Activated naive CD8-positive, alpha-beta T cell treated with anti-CD3 and anti-CD28 coated beads, Interleukin-2, amount 50 U/mL, for 24 hours (primary cell): ENCODE measurements at places on chromosomes 6 and 20.

- H3K27me3 ChIP-seq: peaks cover 25% of the 10 kb centered on the region
- peak; percentile 5 for DNase-seq
- peaks cover 18% of the 10 kb centered on the region for H3K4me1 ChIP-seq
- H3K36me3 ChIP-seq: no peaks in the 10 kb centered on the region
Measured at GRCh38 chr20:51695574-51696303, 72.5 kb downstream of the ATP9A start.

- no peaks in the 10 kb centered on the region for H3K4me1 ChIP-seq
- H3K27ac ChIP-seq: no peak overlapping the region
- no peaks in the 10 kb centered on the region for H3K36me3 ChIP-seq
- no peak for DNase-seq
- no peaks in the 10 kb centered on the region for H3K27me3 ChIP-seq
- H3K4me3 ChIP-seq: no peak overlapping the region
Measured at GRCh38 chr6:51137777-51138176, 319.1 kb downstream of the TFAP2B start.

DNA sequence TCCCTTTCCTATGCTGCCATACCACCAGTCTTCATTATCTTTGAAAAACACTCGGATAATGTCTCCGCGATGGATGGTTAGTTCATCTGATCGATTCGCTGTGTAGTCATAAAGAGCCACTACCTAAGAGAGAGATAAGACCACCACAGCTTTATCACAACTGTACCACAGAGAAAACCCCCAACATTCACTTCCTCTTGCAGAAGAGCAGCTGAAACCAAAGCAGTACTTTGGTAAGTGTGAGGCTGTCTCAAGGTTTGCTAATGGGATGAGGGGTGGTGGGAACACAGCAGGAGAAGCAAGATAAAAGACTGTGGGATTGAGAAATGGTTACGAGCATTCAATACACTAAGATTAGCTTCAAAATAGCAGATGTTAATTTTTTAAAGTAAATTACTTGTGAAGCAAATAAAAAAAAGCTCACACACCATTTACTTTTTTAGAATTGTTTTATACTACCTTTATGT lies 142.1 kb downstream of the MYB start:
- H3K36me3 ChIP-seq: peaks cover 17% of the 10 kb centered on the region
- H3K4me1 ChIP-seq: peaks cover 26% of the 10 kb centered on the region
- no peak for DNase-seq
- H3K27me3 ChIP-seq: no peaks in the 10 kb centered on the region
- peak overlapping the region; percentile 33 for H3K27ac ChIP-seq

DNA sequence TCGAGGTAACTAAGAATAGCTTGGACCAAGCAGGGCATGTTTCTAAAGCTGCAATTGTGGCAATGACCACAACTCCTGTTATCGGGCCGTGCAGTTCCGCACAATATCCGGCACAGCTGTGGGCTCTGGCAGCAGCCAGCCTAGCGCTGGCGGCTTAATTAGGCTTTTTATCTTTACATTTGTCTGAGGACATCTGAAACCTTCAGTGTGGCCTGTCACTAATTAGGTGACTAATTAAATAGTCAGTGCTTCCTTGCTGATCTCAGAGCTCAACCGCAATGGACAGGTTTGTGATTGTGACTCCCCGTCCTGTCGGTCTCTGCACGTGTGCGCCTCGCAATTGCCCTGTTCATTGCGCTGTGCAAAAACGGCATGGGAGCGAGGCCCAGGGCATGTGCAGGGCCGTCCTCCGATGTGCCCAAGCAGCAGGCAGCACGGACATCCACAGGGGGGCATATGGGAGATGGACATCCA lies 134.8 kb upstream of the INSM1 start:
- no peaks in the 10 kb centered on the region for H3K36me3 ChIP-seq
- no peak overlapping the region for H3K4me3 ChIP-seq
- no peak for DNase-seq
- H3K27me3 ChIP-seq: peaks cover 9% of the 10 kb centered on the region
- H3K27ac ChIP-seq: no peak overlapping the region

DNA sequence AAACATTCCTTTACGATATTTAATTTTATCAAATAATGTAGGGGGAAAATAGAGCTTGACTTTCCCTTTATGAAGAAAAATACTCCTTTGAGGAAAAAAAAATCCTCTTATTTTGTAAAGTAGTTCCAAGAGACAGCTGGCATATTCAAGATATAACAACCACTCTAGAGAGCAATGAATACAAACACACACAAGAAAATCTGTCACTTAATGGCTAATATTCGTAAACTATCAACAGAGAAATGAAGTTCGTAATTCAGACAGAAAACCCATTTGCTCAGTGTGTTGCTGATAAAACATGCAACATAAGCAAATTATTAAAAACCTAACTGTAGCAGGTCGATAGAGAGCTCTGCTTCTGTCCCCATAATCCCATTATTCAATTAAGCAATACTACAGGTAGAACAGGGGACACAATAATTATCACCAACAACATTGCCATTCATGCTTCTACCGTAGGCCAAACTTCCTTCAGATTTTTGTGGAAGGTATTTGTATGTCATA lies 714.4 kb upstream of the MARCKS start:
- no peak overlapping the region for H3K27ac ChIP-seq
- no peaks in the 10 kb centered on the region for H3K4me1 ChIP-seq
- no peak for DNase-seq
- H3K27me3 ChIP-seq: no peaks in the 10 kb centered on the region
- no peaks in the 10 kb centered on the region for H3K36me3 ChIP-seq

GRCh38 chr6:142848156-142848555 lies 96.8 kb downstream of the HIVEP2 start:
- peaks cover 98% of the 10 kb centered on the region for H3K4me1 ChIP-seq
- DNase-seq: no peak
- no peaks in the 10 kb centered on the region for H3K27me3 ChIP-seq
- H3K4me3 ChIP-seq: no peak overlapping the region
- peak overlapping the region; percentile 62 for H3K27ac ChIP-seq

GRCh38 chr6:34358389-34358905 lies 34.0 kb downstream of the NUDT3 start:
- H3K4me3 ChIP-seq: no peak overlapping the region
- no peak overlapping the region for H3K27ac ChIP-seq
- H3K4me1 ChIP-seq: peaks cover 35% of the 10 kb centered on the region
- H3K27me3 ChIP-seq: no peaks in the 10 kb centered on the region
- no peak for DNase-seq
- H3K36me3 ChIP-seq: no peaks in the 10 kb centered on the region

DNA sequence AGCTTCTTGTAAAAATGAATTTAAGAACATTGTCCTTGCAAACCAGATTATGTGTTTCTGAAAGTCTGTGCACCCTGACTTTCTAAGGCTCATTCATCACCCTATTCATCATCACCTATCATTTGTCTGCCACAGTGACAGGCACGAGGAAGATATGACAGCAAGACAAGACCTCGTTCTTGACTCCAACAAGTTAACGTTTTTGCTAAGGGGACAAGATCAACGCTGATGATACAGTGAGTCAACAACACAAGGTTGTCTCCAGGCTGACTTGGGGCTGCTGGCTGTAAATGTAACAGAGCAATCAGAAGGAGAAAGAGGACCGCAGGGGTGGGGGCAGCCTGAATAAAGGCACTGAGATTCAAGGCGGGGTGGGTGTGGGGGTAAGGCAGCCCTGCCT lies 94.2 kb downstream of the FOXC1 start:
- H3K4me3 ChIP-seq: no peak overlapping the region
- DNase-seq: no peak
- no peaks in the 10 kb centered on the region for H3K27me3 ChIP-seq
- no peak overlapping the region for H3K27ac ChIP-seq
- H3K4me1 ChIP-seq: no peaks in the 10 kb centered on the region

DNA sequence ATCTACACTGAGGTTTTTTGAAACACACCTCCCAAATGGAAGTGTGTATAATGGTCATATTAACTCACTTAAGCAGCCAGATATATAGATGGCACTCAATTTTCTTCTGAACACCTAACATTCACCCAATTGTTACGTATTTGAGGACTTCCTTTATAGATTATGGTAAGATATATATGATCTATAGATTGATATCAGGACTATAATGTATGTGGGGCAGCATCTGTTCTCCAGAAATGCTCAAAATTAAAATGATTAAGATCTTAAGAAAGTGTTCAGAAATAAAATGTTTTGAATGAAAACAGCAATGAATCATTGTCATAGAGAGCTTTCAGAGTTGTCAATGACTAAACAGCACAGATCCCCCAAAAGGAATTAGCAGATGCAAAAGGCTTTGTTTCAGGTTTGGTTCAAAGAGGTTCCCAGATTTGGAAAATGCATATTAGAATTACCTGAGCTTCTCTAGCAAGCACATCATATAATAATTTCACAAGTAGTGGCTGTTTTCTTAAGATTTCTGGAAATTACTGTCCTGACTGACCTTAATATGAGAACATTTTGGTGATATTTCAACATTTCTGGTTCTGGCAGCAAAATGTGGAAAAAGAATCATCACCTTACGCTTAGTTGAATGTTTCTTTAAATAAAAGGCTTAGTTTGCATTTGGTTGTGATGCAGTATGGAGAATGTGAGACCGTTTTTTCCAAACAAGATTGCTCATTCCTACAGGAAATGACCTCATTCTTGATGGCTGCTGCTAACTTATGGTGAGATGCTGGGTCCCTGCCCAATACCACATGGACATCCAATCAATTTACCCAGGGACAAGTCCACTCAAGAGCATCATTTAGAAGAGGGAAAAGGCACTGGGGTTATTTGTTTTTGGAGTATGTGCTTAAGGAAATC lies 31.5 kb downstream of the TRAF3IP2 start:
- no peak overlapping the region for H3K4me3 ChIP-seq
- H3K4me1 ChIP-seq: peaks cover 27% of the 10 kb centered on the region
- no peaks in the 10 kb centered on the region for H3K27me3 ChIP-seq
- H3K36me3 ChIP-seq: peaks cover 58% of the 10 kb centered on the region
- H3K27ac ChIP-seq: peak overlapping the region; percentile 83
- no peak for DNase-seq

GRCh38 chr6:80465513-80465912 lies 359.0 kb downstream of the BCKDHB start:
- H3K27me3 ChIP-seq: no peaks in the 10 kb centered on the region
- H3K36me3 ChIP-seq: no peaks in the 10 kb centered on the region
- no peak overlapping the region for H3K27ac ChIP-seq
- H3K4me1 ChIP-seq: no peaks in the 10 kb centered on the region
- DNase-seq: no peak
